ENCODE measurements at places on chromosomes 2 and 18.
A peak's percentile ranks its signal among the peaks of the same experiment; 100 is the strongest.

DNA sequence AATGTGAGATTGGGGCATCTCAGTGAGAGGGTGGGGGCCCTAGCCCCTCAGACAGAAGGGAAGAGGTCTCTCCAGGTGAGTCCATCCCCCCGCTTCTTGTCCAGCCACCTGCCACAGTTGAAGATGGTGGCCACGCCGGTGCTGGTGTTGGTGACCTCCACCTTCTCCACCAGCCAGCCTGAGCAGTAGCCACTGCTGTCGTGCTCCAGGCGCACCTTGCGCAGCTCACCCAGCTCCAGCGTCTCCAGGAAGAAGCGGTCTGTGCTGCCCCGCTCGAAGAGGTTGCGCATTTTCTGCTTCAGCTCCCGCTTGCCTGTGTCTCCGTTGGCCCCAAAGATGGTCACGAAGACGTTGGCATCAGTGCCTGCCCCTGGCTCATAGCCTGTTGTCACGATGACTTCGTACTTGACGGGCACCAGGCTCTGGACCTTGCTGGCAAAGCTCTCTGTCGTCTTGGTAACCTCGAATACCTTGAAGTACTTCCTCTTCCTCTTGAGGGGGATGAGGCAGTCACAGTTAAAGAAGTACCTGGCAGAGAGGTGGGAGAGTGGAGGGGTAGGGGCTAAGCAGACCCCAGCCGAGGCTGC is 179.5 kb downstream of the LOXHD1 start:
- no peak for DNase-seq

DNA sequence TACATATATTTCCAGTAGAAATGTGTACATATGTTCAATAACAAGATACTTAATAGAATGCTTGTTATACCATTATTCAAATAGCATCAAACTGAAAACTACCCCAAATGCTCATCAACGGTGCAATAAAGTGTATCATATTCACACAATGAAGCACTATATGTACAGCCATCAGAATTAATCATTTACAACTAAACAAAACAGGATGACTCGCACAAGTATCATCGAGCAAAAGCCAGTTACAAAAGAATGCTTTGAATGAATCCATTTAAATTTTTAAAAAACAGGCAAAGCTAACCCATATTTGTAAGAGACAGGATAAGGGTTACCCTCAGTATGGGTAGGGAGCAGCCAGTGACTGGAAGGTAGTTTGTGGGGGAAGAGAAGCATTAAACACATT is 132.8 kb upstream of the PDE1A start:
- no peak for DNase-seq

DNA sequence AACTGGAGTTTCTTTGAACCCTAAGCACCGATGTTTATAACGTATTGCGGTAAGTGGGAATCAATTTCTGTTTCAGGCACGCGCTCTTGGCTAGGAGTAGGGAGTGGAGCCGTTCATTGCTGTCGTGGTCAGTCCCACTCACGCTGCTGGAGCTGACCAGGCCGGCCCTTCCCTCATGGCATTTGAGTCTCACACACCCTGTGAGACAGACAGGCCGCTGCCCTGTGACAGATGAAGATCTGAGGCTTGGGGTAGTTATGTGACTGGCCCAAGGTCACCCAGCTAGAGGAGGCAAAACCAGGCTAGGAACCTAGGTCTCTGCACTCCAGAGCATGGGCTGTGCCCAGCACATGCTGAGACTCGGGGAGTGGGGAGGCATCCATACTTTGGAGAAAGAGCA is 2.9 kb upstream of the CIDEA start:
- DNase-seq: no peak

- no peak for DNase-seq
Measured at GRCh38 chr18:7844418-7844817, 277.3 kb downstream of the PTPRM start.

DNA sequence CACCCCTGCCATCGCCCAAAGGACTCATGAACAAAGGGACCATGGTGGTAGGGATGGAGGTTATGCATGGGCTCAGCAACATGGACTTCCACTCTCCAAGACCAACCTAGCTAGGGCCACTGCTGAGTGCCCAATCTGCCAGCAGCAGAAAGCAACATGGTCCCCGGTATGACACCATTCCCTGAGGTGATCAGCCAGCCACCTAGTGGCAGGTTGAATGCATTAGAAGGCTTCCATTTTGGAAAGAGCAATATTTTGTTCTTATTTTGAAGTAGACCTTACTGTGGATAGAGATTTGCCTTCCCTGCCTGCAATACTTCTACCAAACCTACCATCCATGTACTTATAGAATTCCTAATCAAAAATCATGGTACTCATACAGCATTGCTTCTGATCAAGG is 99.8 kb downstream of the METTL4 start:
- no peak for DNase-seq

DNA sequence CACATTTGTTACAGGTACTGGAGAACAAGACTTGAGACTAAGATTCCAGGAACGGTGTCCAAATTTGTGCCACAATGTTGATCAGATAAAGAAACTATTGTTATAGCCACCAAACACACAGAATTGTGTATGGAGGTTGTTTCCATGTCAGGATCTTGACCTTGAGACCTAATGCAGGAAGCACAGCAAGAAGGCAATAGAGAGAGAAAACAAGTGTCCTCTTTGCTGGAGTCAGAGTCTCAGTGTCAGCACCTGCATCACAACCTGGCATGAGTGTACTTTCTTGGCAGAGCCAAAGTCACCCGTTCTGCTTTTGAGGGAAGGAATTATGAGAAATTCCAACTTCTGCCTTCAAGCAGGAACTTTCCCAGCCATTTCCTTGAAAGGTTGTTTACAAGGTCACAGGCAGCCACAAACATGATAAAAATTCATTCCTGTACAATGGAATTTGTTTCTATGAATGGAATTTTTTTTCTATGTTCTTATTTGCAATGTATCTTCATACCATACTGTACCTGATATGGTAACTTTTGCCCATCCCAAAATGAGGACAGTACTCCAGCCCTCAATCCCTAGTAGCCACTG is 118.4 kb downstream of the PKP4 start:
- no peak for DNase-seq

GRCh38 chr2:156748221-156748620 is 312.0 kb downstream of the GPD2 start:
- DNase-seq: no peak

DNA sequence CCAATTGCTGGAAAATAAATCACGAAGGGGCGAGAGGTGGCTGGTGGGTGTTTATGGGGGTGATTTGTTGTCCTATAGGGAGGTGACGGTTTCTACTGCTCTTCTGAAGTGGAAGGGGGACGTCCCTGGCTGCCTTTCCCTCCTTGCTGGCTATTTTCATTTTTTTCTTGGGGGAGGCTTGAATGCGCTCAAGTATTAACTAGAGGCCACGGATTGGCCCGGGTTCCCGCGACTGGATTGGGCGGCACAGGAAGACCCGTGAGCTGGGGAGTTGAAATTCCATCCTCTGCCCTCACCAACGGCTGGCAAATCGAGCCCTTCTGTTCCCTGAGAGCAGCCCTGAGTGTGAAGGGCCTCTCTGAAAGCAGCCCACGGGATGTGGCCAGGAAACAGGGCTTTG is 176.5 kb upstream of the SPRED2 start:
- DNase-seq: no peak

- DNase-seq: no peak
Measured at GRCh38 chr2:32671885-32672533, 44.2 kb downstream of the TTC27 start.

DNA sequence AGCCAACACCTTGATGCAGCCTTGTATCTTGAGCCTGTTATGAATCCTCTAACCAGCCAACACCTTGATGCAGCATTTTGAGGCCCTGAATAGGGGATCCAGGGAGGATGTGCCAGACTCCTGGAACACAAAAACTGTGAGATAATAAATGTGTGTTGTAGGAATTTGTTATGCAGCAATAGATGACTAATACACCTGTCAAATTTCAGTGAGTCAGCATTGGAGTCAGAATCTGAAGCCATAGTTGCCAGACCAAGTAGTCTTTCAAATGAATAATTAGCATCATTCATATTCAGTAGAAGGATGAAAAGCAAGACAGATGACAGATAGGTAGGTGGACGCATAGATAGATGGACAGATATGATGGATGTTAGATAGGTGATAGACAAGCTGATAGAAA is 942.5 kb upstream of the SLC39A10 start:
- no peak for DNase-seq

DNA sequence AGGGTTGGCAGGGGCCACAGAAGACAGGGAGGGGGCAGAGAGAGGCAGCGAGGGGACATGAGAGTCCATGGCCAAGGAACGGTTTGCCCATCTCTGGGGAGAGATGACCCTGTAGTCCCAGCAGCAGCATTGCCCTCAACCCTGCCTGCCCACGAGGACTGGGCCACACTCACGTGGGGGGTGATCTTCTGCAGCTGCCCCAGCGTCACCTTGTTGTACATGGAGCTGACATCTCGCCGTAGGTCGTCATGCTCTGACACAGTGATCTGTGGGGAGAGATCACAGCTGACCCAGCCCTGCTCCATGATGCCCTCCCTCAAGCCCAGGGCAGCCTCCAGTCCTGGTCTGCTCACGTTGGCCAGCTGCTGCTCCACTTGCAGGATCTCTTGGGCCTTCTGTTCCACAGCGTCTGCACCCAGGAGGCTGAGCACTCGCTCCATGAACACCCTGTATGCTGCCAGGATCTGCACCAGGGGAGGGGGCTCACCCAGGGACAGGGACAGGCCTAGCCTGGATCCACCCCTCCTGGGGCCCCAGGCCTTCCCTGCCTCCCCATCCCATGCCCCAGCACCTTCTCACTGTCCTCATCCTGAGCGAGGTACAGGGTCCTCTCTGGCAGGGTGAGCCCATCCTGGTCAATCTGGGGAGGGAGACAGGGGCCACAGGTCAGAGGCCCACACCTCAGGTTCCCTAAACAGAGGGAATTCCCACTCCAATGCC is 2.8 kb downstream of the ECEL1 start:
- no peak for DNase-seq

- no peak for DNase-seq
Measured at GRCh38 chr2:119647440-119648169, 31.4 kb upstream of the TMEM177 start.

DNA sequence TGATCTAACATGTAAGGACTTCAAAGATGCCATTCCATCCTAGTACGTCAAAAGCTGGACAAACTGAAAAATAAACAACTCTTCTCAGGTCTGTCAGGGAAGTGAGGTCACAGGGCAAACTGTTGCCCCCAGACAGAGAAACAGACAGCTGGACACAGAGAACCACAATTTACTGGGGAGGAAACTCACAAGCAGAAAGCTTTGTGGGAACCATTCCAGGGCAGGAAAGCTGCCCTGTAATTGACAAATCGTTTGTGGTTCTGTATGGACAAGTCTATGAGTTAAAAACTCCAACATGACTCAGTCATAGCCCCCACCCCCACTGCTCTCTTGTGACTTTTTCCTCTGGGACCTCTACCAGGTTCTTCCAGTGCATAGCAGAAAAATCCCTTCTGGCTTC is 28.4 kb downstream of the MCEE start:
- peak; percentile 21 for DNase-seq

DNA sequence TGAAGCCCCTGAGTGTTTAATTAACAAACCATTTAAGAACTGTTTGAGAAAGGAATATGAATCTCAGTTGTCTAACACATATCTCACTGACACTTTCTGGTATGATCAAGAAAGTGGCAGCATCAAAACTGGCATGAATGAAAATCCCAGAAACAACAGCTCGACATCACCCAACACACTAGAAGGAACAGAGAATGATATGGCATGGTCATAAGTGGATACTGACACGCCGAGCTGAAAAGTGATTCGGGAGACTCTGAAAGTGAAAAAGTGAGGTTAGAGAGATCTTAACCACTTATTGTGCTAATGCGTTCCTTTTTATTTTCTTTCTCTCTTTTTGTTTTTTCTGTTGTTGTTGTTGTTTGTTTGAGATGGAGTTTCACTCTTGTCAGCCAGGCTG is 37.9 kb downstream of the MRPL35 start:
- no peak for DNase-seq

DNA sequence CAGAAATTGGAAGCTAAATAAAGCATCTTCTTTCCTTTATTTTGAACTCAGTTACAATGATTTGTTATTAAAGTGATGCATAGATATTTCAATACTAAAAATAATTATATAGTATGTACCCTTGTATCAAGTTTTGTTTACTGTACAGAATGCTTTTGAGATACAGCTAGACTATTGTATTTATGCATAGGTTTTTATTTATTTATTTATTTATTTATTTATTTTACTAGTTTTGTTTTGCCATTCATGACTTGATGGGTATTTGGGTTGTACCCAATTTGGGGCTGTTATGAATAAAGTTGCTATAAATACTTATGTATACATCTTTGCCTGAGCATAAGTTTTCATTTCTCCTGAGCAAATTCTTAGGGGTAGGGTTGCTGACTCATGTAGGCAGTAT is 118.7 kb upstream of the NXPH2 start:
- DNase-seq: no peak

- no peak for DNase-seq
Measured at GRCh38 chr18:65347446-65347845, 403.4 kb upstream of the CDH7 start.

DNA sequence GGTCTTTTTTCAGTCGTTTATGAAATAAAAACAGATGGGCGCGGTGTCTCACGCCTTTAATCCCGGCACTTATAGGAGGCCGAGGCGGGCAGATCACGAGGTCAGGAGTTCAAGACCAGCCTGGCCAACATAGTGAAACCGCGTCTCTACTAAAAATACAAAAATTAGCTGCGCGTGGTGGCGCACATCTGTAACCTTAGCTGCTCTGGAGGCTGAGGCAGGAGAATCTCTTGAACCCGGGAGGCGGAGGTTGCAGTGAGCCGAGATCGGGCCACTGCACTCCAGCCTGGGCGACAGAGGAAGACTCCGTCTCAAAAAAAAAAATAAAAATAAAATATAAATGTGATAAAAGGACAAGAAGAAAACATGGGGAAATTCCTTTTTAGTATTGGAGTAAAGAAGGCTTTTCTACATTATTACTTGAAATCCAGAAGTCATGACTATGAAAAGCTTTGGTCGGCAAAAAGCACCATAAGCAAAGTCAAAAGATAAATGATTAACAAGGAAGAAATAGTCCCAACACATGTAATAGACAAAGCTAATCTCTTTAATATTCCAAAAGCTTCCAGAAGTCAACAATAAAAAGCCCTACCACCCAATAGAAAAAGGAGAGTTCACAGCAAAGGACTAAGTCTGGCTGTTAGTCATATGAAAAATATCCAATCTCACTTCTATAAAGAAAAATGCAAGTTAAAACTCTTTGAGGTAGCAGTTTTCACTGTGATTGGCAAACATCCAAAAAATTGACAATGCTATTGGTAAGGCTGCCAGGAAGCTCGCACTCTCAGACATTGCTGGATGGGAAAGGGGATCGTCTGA is 1.4 kb upstream of the FAM168B start:
- no peak for DNase-seq

DNA sequence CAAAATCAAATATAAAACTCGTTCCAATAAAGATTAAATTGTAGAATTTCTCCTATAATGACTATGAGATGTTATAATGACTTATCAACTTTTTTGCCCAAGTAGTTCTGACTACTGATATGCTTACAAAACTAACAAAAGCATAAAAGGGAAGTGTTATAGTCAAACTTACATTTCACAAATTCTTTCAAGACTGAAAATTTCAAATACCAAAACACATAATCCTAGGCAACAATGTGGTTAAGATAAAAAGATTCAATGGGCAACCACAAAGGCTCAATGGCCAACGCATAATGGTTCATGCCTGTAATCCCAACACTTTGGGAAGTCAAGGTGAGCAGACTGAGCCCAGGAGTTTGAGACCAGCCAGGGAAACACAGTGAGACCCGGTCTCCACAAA is 135.7 kb downstream of the USP34 start:
- DNase-seq: no peak

GRCh38 chr2:9124231-9124741 is 82.3 kb upstream of the ASAP2 start:
- DNase-seq: no peak

GRCh38 chr2:174633623-174633930 is 36.0 kb upstream of the WIPF1 start:
- no peak for DNase-seq

GRCh38 chr18:62332431-62332830 is 7.3 kb downstream of the TNFRSF11A start:
- no peak for DNase-seq
